Stimulated activated CD8-positive, alpha-beta memory T cell treated with anti-CD3 and anti-CD28 coated beads, Interleukin-12 subunit alpha, Interleukin-12 subunit beta, amount 100 ng/mL, for 4 hours (primary cell): ENCODE measurements at places on chromosomes 11 and 22.

DNA sequence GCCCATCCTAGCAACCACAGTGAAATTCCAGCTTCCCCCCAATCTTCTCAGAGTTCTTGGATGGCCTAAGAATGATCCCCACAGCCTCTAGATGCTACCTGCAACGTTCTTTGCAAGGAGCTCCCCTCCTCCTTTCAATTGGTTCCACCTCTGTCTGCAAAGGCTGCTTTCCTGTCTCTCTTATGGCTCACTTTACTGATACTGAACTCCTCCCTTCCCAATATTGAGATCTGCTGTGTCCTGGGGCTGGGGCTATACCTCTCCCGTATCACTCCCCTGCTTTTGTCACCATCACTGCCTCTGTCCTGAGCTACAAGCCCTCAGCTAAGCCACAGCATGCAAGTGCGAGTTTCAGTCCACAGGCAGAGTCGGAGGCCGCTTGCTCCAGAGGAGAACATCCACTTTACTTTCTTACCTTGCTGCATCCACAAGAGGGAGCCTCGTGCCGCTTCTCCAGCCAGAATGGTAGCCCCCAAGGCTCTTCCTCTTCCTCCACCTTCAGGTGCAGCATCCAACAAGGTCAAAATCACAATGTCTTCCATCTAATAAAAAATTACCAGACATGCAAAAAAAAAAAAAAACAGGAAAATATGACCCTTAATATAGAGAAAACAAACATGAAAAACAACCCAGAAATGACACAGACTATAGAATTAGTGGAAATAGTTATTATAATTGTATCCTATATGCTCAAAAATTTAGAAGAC is 48.6 kb upstream of the TMEM45B start:
- no peak for DNase-seq

DNA sequence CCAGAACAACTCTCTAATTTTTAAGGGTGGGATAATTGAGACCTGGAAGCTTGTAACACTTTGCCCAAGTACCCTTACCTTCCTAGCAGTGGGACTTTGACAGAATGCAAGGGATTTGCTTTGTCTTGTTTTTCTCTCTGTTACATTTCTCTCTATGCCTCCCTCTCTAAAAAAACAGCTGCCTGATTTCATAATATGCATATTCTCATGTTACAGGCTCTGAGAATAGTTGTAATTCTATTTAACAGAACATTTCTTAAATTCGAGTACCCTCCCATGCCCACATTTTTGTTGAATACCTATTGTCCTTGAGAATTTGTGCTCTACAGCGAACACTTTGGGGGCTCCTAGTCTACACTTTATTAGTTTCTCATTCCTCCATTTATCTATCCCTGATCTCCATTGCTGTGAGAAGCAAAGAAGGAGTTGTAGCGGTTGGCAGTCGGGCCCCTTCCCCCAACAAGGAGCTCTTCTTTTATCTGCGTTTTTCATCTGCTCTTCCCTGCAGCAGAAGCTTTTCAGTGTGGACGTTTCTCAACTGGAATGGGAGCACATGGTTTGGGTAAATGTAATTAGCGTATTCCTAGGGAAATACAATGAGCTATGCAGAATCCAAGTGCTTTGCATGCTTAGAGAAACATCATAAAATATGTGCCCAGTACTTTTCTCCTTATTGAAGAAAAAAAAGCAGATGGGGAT is 117.7 kb upstream of the CCDC90B start:
- no peak for DNase-seq

DNA sequence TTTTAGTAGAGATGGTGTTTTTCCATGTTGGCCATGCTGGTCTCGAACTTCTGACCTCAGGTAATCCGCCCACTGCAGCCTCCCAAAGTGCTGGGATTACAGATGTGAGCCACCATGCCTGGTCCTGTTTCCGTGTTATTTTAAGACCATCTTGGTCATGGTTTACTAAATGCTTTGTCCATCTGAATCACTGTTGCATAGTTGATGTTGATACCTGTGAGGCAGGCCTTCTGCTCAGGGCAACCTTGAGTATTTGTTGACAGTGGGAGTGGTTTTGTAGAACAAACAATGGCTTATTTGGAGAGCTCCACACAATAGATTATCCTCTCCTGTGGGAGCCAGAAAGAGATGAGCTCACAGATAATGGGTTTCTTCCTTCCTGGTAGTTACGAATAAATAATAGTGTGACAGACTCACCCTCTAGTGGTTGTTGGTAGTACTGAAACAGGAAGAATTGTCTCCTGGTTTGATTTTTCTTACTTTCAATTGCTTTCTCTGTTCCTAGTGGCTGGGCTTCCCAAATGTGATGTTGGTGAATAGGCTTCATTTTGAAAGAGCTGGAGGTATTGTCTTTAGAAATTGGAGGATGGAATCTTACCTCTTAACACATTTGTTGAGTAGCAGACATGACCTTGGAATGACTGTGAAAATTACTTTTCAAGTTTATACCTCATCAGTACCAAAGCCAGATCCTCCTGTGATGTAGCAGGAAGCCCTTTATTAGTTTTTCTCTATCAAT is 39.0 kb downstream of the CTNND1 start:
- DNase-seq = no peak

DNA sequence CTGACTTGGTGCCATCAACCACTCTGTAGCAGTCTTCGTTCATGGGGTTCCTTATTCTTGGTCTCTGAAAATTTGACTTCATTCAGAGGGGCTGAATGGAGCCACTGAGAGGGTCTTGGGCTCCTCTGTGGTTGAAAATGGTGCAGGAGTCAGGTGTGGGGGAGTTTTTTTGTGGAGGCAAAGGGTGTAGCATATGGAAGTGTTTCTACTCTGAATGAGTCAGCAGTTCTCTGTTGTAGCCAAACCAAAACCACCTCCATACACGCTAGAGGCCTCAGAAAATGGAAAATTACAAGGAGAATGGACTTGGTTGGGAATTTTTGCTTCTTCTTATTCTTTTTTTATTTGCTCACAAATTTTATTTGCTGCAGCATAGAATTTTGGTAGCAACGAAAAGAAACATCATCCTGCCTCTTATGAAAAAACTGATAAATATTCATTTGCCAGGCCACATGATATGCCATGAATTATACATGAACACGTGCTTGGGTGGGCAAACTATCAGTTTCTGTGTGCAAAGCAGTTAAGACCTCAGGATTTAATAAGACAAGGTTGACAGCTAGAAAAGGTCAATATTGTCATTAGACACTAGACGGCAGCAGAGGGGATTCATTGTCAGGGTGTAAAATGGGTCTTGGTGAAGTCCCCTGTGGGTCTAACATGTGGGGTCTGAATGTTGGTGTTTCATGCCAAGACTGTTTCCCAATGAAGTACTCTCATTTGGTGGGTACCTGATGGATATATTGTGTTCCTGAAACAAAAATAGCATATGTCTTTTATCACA is 111.7 kb downstream of the MYO18B start:
- DNase-seq = no peak

- DNase-seq = no peak
Measured at GRCh38 chr22:41822317-41823057, 10.4 kb upstream of the SREBF2 start.

- no peak for DNase-seq
Measured at GRCh38 chr22:43411040-43411868, 560 bp upstream of the MPPED1 start.

- DNase-seq = no peak
Measured at GRCh38 chr22:26374391-26375026, 54.6 kb upstream of the ASPHD2 start.

DNA sequence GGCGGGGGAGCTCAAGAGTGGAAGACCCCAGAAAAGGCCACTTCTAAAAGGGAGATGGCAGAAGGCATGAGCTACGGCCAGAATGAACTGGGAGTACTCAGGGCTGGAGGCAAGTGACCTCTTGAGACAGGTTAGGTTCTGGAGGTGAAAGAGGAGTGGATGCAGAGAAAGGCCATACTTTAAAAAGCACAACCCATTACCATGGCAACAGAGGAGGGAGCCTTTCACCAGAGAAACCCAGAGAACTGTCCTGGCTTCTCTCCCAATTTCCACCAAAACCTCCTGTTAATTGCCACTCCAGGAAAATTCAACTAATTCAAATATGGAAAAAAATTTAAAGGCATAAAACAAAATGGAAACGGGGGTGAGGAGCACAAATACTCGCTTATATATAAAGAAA is 15.8 kb downstream of the A4GALT start:
- DNase-seq = no peak

GRCh38 chr11:105754260-105754659 is 144.4 kb downstream of the GRIA4 start:
- DNase-seq = no peak

GRCh38 chr22:40238425-40239344 is 61.0 kb downstream of the TNRC6B start:
- DNase-seq = no peak

DNA sequence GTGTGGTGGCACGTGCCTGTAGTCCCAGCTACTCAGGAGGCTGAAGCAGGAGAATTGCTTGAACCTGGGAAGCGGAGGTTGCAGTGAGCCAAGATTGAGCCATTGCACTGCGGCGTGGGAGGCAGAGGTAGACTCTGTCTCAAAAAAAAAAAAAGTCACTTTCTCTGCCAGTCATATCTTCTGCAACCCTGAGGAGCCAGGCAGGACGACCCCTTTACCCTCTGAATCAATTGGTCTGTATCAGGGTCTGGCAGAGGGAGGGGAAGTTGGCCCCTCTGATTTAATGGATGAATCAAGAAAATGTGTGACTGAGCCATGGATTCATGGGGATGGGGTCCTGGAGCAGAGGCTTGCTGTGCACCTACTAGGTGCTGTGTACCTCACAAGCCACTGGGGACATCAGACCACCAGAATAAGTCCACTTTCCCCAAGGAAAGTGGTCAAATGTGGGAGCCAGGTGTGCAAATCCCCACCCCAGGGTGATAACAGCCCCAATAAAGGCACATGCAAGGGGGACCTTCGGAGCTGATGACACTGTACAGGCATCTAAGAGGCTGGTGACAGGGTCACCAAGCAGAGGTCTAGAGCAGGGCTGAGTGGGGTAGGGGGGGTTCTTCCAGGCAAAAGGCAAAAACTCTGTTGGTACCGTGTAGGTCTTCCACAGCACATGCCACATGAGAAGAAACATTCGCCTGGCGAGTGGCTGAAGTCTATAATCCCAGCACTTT is 29.0 kb downstream of the TXN2 start:
- DNase-seq = no peak

- no peak for DNase-seq
Measured at GRCh38 chr11:9726321-9727022, 62.6 kb downstream of the SWAP70 start.

DNA sequence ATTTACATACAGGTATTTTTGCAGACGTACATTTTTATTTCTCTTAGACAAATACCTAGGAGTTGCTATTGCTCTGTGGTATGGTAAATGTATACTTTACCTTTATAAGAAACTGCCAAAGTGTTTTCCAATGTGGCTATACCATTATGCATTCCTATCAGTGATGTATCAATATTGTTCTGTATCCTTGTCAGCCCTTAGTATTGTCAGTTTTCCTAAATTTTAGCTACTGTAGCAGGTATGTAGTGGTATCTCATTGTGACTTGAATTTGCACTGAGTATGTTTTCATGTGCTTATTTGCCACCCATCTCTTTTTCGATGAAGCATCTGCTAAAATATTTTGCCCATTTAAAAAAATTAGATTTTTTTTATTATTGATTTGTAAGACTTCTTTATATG is 37.0 kb downstream of the CLPB start:
- no peak for DNase-seq

DNA sequence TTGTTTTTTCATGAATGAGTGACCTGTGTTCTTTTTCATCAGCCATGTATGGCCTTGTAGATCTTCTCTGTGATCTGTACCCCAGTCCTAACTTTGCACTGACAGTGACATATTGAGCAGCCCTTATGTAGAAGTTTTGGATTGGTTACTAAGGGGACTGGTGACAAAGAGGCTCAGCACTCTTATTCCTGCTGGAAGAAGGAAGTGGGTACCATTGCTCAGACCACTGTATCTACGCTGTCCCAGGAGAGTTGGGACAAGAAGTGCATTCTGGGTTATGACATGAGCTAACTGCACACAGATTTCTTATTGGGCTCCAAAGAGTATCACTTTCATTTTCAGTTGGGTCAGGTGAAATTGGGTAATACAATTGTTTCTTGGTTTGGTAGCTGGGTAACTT is 107.8 kb upstream of the RASSF10 start:
- DNase-seq = no peak

DNA sequence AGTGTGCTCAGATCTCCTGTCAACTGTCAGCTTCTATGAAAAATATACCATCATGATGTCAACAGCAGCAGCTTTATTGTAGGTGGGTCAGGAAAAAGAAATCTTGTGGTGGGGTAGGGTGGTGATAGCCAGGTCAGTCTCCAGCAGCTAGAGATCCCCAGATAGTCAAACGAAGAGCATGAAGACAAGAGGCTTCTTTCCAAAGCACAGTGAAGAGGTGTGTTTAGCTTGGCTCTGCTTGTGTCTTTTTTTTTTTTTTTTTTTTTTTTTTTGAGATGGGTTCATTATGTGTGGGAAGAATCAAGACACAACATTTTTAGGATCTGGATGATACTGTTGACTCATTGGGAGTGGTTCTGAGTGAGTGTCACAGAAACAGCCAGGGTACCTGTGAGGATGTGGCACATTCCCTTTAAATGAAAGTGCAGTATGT is 1075.5 kb downstream of the NTM start:
- no peak for DNase-seq

DNA sequence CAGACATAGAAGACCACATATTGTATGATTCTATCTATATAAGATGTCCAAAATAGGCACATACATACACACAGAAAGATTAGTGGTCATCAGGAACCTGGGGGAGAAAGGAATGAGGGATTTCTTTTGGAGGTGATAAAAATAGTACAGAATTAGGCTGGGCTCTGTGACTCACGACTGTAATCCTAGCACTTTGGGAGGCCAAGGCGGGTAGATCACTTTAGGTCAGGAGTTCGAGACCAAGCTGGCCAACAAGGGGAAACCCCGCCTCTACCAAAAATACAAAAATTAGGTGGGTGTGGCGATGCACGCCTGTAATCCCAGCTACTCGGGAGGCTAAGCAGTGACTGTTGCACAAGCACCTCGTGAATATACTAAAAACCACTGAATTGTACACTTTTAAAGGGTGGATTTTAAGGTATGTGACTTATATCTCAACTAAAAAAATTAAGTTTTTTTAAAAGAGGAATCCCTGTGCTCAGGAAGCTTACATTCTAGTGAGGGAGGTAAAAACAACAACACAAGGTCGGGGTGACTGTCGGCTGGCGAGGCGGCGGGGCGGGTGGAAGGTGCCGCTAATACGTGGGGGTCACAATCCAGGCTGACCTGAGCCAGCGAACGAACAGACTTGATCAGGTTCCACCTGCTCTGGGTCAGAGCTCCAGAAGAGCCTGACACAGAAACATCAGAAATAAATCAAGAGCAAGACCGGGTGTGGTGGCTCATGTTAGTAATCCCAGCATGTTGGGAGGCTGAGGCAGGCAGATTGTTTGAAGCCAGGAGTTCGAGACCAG is 25.3 kb upstream of the TESMIN start:
- DNase-seq = no peak
